ENCODE measurements at places on chromosomes 3 and 15.

DNA sequence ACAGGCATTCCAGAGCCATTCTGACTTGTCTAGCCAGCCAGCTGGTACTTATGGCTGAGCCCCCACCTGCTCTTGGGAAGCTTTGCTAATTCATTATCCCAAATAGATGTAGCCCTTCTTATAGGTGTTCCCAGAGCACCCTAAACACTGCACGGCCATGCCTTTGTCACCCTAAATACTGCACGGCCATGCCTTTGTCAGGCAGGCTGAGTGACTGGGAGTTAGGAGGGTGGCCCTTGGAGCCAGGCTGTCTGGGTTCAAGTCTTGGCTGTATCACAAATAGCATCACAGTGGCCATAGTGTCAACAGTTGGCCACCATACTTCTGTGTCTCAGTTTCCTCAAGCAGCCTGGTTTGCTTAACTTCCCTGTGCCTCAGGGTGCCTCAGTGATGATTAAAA lies 292.3 kb downstream of the ADAMTS17 start:
- no peak for DNase-seq

DNA sequence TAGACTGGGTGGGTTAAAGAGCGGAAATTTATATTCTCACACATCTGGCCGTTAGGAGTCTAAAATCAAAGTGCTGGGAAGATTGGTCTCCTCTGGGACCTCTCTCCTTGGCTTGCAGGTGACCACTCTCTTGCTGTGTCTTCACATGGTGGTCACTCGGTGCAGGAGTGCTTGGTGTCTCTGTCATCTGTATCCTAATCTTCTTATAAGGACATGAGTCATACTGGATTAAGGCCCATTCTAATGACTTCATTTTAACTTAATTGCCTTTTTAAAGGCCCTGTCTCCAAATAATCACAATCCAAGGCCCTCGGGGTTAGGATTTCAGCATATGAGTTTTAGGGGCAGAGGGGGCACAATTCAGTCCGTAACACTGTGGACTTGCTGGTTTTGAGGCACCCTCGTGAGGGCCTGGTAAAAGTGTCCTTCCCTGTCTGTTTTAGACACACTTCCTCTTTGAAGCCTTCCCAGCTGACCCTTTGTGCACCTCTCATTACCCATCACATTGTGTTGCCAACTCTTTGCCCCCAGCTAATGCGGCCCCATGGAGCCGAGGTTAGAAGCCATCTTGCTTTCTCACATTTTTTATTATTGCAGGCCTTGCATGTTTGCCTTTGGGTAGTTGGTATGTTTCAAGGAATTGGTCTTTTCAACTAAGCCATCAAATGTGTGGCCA lies 3.2 kb downstream of the XYLB start:
- DNase-seq: no peak

- no peak for DNase-seq
Observed at GRCh38 chr3:19940643-19941042, 6.3 kb upstream of the RAB5A start.

- no peak for DNase-seq
Observed at GRCh38 chr15:35933531-35933930, 387.6 kb upstream of the DPH6 start.

GRCh38 chr3:60598671-60599070 lies 652.6 kb downstream of the FHIT start:
- no peak for DNase-seq

DNA sequence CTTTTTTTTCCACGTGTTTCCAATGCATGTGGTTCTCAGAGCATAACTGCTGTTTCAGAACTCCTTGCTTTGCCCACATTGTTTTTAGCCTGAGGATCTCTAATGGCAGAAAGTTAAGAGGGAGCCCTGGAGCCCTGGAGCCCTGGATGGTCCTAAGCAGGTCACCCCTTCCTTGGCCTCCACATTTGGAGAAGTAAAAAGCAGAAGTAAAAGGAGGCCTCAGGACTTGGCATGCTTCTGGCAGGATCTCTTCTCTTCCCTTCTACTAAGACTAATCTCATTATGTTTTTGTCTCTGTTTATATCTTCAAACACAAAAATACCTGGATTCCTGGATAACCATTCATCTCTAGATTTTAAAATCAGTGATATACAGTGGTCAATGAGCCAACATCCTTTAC lies 50.1 kb downstream of the P2RY1 start:
- DNase-seq: no peak

- DNase-seq: no peak
Observed at GRCh38 chr15:89912145-89912673, 543 bp downstream of the ARPIN start.

DNA sequence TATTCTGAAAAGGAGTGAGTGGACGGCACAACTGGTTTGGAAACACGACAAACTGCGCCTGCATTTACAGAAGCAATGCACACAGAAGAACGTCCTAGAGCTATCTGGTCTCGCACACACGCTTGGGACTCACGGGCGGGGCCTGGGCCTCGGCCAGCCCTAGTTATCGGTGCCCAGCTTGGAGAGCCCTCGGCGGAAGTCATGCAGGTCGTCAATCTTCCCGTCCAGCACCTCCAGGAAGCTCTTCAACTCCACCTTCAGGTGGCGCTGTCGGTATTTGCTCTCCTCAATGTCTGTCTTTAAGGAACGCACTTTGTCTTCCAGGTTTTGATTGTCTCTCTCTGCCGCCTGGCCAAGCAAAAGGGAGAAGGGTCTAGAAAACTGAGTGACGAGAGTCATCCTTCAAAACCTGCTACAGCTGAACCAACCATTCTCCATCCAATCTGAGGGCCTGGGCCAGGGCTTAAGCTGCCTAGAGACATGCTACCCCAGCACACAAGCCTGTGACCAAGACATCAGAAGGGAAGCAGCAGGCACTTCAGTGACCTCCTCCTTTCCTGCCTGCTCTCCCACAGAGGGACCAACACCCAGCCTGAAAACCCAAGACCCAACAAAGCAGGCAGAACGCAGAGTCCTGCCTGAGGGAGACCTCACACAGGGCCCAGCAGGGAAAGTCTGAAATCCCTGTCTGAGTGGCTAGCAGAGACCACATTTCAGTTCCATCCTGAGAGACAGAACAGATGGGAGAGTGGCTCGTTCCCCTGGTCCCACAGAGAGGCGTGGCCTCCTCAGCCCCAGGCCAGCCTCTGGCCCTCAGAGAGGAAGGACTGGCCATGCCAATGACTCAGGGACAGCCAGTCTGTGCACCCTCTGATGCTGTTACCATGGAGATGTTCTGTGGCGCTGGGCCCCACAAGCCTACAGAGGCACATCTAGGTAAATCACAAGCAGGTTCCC lies 40.4 kb downstream of the WHAMM start:
- no peak for DNase-seq

- DNase-seq: no peak
Observed at GRCh38 chr15:33526532-33526931, 215.8 kb downstream of the RYR3 start.

- no peak for DNase-seq
Observed at GRCh38 chr15:89196994-89197393, 24.4 kb downstream of the RLBP1 start.

GRCh38 chr3:53726643-53727042 lies 119.6 kb downstream of the CHDH start:
- no peak for DNase-seq

DNA sequence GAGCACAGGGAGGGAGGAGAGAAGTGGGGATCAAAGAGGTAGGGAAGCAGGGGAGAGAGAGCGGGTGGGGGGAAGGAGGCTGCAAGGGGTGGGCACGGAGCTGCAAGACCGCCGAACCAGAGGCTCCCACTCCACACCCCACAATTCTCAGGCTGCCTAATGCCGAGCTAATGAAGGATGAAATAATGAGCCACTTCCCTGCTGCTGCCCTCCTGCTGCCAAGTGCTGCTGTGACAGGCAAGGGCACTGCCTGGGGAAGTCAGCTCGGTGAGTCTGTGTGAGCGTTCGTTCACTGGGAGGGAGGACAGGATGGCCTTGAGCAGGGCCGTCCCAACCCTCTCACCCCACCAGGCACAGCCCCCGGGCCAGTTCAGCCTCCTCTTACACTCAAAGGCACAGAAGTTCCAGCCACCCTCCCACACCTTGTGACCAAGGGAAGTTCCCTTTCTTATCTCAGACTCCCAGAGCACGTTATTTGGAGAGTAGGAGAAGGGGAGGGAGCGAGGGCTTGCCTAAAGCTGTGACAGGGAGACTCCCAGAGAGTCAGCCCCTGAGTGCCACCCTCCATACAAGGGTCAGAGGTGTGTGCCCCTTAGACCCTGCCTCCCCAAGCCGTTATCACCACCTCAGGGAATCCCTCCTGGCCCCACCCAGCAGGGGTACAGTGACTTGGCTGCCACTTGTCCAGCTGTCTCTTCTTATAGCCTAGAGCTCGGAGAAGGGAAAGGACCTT lies 12.4 kb downstream of the GLYCTK start:
- no peak for DNase-seq

DNA sequence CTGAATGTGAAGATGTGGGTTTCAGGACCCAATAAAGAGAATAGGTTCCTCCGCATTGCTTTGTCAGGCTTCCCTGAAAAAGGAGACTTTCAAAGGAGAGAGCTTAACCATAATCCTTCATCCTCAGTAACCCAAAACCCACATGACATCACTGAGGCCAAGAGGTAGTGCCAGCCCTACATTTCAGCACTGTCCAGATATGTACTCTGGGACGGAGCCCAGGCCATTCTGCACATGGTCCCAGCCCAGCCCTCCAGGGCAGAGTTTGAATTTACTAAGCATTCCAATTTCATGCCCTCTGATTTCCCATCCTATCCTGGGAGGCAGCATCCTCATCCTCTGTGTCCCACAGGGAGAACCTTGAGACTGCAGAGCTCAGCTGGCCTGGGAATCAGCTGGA lies 210.5 kb downstream of the GABRB3 start:
- DNase-seq: no peak

DNA sequence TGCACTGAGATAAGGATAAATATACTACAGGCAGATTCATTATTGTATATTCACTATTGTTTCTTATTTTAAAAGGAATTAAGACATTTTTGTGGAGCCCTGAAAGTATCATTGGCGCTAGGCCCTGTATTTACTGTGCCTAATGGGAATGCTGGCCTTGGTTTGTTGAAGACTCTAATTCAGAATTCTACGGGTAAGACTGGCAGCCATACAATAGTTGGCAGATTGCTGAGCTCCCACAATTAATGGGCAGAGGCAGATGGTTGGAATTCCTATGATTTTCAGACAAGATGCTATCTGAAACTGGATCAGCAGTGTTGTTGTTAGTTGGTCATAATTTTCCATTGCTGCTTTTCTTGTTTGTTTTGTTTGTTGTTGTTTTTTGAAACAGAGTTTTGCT lies 14.7 kb downstream of the PGBD4 start:
- DNase-seq: no peak

GRCh38 chr3:178223876-178224275 lies 312.4 kb upstream of the KCNMB2 start:
- DNase-seq: no peak

- DNase-seq: no peak
Observed at GRCh38 chr3:46640927-46641326, 28.6 kb downstream of the FAM240A start.

DNA sequence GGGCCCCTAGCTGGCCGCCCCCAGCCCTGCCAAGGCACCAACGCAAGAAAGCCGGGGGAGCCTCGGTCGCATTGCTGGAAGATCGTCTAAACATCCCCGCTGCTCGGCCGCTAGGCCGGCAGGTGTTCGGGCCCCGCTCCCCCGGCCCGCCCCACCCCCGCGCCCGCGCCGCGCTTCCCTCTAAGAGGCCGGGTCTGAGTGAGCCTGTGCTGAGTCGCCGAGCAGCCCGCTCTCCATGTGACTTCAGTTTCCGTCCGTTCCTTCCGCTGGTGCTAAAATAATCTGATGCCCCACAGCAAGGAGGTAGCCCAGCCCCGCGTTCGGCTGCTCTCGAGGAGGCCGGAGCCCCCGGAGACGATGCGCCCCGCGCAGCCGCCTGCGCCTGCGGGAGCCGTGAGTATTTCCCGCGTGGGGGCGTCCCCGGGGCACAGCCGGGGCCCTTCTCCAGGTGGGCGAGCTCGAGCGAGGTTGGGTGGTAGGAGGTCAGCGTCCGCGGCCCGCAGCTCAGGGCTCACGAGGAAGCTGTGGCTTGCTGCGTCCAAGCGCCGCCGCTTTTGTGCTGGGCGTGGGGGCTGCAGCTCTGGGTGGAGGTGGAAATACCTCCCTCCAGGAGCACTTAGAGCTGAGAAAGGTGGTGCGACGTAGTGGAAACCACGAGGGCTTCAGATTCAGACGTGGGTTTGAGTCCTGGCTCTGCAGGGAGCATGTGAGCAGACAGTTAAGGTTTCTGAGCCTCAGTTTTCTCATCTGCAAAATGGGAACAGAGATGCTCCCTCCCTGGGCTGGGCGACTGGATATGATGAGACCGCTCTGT lies at the start of gene NRROS:
Gene NRROS, plus strand, starts transcription at position 212 of the 814 bp plus-strand sequence. CDS start 14,846 bp downstream, outside the sequence.
- DNase-seq: peak; percentile 25

DNA sequence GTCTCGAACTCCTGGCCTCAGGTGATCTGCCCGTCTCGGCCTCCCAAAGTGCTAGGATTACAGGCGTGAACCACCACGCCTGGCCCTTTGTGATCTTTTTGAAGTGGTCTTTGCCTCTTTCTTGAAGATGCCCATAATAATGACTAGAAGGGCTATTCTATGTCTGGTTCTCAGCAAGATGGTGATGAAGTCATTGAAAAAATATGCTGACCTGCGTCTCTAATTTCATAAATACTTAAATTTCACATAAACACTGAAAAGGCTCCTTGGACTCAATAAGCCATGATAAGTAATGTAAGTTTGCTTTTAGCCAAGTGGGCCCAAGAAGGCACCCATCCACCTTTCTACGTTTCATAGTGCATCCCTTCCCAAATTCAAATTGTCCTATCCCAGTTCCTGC lies 775 bp upstream of the MAPK6 start:
- no peak for DNase-seq

DNA sequence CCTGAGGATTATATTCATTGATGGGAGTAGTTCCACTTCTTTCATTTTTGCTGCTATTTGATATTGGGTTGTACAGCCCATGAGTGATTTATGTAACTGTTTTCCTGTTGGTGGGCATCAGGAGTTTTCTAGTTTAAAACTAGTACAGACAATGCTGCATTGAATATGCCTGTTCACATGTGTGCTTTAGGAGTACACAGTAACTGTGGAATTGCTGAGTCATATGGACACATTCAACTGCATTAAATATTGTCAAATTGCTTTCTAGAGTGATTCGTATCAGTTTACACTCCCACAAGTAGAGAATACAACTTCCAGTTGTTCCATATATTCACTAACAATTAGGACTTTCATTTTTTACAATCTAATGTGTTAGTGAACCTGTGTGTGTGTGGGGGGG lies 59.8 kb upstream of the THSD4 start:
- DNase-seq: no peak

DNA sequence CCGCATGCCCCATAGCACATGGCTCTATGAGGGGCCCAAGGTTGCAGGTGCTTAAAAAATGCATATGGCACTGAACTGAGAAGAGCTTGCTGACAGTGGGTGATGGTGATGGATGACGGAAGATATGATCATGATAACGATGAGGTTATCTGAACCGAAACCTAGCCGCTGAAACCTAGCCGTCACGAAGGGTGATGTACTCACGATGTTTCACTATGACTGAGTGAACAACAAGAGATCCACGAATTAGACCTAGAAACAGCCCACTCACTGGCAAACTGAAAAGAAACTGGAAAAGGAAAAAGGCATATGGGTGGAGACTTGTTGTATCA lies 57.6 kb upstream of the BCL6 start:
- no peak for DNase-seq

GRCh38 chr15:95944193-95944592 lies 386.3 kb upstream of the NR2F2 start:
- no peak for DNase-seq
